ENCODE measurements at places on chromosomes 6 and 20.

GRCh38 chr6:36555750-36556252 lies 8.5 kb upstream of the STK38 start:
- no peak for DNase-seq

GRCh38 chr6:13184547-13184946 lies 143.8 kb downstream of the TBC1D7 start:
- DNase-seq: no peak

DNA sequence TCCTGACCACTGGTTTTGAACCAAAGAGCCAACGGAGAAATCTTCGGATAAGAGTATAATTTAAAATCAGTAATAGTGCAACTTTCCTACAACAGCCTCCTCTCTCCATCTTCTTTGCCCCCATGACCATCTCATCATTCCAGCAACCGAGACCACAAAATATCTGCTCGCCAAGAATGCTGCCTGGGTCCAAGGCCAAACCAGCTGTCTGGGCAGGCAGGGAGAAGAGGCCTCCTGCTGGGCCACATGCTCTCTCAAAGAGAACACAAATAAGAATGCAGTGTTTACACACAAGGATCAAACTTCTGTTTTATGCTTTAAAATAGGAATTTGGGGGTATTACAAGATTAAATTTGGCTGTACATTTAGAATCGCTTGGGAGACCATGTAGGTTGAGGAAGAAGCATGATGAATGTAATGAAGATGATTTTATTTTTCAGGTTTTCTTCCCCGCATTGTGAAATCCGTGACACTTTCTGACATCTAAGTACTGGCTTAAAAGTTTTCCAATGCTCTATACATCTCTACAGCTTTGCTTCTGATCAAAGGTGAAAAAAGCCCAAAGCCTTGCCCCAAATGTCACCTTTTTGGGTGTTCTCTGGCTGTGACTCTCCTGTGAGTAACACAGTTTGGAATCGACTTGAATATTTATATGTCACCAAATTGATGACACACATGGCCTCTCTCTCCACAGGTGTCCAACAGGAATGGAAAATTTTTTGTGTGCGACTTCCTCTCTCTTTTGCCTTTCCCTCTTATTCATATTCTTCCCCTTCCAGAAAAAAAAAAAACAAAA lies 79.4 kb upstream of the PROKR2 start:
- no peak for DNase-seq

DNA sequence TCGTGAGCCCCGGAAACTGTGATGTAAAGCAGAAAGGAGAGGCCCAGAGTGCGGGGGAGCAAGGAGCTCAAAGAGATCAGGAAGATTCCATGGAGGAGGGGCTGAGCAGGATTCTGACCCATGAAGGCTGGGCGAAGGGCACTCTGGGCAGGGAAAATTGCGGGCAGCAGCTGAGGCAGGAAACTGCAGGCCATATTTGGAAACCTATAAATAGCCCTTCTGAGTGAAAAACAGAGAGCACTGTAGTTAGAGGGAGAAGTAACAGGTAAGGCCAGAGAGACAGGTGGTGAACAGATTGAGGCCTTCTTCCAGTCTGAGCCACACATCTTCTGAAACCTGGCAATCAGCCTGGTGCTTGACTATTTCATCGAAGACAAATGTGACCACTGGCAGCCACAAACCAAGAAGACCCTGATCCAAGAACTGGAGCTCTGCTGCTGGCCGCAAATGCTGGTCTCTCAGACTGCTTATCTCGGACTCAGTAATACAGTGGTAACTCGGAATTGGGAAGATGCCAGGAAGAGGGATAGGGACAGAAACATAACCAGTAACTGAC lies 14.1 kb upstream of the BEND3 start:
- DNase-seq: no peak

- DNase-seq: peak; percentile 10
Measured at GRCh38 chr20:10562899-10563298, 110.9 kb downstream of the JAG1 start.

GRCh38 chr6:14875481-14876063 lies 370.3 kb upstream of the JARID2 start:
- peak; percentile 13 for DNase-seq

DNA sequence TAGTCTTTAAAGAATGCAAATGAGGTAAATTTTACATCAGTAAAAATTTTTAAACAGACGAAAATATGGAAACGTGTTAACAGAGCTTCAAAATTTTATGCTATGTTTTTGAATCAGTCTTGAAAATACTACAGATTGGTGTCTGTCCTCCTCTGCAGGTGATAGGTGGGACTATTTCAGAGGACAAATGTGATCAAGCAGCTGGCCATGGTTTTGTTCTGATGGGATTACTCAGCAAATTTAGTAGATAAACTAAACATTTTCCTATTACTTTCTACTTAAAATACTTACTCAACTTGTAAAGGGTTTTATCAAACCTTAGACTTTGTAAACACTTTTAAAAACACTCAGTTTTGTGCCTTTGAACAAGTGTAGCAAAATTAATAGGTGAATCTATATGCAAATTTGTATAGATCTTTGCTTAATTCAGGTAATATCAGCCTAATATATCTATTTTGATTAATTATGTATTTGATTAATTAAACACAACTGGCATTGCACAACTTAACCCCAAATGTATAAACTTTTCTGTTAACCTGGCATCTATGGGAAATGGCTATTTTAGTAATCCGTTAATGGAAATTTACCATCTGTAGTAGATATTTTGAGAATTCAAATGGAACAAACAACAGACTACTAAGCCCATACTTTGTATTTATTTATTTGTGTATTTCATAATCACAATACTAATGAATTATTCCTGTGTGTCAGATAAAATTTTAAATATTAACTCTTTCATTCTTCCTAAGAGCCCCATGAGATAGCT lies 22.5 kb downstream of the ADGRB3 start:
- DNase-seq: no peak

DNA sequence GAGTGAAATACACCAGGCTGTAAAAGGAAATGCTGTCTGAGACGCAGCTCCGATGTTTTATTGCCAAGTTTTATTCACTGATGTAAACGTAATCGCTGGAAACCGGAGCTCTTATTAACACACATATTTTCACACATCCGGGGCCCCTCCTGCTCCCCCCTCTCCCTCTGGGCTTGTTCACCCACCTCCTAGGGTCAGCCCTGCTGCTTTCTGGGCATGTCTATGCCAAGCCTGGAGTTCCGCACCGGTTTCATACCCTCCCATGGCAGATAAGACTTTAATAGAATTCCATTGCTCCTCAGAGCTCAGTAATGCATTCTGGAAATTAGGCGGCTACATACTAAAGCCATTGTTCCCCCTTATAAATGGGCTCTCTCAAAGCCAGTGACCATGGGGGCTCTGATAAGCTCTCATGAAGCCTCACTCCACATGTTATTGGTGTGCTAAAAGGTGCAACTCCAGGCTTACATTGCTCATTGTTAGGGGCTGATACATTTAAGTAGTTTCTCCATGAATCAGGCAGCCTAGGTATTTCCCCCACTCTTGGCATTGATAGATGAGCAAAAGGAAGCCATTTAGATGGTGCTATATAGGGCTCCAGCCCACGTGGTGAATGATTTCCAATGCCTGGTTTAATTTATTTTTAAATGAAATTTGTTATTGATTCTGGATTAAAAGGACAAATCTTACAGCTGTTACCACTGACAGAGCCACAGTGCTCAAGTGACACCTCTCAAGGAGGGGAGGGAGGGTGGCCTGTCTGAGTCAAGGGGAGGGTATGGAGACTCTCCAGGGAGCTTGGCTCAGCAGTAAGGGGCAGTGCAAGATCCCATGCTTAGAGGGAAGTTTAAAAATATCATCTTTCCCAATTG lies 4.5 kb upstream of the VSTM2L start:
- DNase-seq: no peak

DNA sequence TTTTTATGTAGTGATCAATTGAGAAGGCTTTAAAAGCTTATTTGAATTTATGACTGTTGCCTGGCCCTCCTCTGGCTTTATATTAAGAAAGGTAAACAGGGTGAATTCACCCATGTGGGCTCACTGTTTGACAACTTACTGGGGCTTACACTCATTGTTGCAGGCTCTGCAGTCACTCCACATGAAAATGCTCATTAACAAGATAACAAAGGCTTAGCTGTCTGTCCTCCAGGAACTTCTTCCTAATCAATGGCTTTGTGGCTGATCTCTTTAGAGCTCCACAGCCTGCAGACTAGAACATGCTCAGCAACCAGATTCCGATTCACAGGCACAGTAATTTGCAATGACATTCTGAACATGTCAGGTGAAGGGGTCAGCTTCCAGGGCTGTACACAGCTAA lies 323.2 kb upstream of the MAN1A1 start:
- DNase-seq: no peak

GRCh38 chr6:107110200-107110599 lies 5.1 kb downstream of the BEND3 start:
- peak; percentile 79 for DNase-seq

DNA sequence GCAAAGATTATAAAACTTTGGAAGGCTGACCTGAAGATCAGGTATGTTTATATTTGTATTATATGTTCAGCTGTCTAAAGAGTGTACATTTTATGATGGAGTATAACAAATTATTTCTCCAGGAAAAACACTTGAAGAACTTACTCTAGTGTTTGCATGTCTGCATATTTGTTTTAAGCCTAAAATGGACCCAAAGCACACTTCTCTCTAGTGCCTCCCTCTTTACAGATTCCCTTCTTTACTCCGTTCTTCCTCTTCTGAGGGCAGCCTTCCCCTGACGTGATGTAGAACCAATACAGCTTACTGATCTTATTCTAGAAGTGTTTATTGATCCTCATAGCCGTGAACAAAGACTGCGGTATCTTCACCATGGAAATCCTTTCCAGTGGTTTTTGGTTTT lies 13.9 kb downstream of the SUMO4 start:
- DNase-seq: no peak

- DNase-seq: no peak
Measured at GRCh38 chr6:14742680-14743079, 503.2 kb upstream of the JARID2 start.

- DNase-seq: no peak
Measured at GRCh38 chr6:37603284-37603683, 94.4 kb downstream of the MDGA1 start.

DNA sequence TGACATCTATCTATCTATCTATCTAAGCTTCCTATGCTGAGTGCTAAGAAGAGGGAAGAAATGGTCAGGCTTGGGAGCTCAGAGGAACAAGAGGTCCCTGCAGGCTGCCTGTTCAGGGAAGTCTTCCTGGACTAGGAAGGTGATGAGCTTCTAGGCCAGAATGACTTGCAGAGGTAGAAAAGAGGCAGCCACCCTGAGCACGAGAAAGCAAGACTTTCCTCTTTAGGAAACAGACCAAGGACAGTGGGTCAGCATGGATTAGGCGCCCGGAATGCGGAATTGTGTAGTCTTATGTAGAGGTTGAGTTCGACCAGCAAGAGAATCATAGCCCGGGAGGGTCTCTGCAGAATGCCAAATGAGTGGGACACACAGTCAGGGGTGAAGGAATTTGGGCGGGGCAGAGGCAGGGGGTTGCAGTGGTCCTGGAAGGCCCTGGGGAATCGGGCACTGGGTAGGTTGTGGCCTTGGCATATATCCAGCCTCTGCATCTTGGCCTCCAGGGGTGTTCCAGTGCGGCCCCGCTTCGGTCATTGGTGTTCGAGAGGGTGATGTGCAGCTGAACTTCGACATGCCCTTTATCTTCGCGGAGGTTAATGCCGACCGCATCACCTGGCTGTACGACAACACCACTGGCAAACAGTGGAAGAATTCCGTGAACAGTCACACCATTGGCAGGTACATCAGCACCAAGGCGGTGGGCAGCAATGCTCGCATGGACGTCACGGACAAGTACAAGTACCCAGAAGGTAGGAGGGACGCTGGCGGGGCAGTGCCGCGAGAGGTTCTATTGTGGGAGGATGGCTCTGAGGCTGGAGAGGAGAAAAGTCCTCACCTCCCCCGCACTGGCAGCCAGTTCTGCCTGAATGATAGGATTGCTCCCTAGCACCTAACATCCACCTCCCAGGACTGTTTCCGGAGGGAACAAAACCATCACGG lies 32.1 kb downstream of the TGM3 start:
- DNase-seq: no peak

GRCh38 chr6:15522427-15522826 lies 140.4 kb downstream of the DTNBP1 start:
- peak; percentile 15 for DNase-seq

DNA sequence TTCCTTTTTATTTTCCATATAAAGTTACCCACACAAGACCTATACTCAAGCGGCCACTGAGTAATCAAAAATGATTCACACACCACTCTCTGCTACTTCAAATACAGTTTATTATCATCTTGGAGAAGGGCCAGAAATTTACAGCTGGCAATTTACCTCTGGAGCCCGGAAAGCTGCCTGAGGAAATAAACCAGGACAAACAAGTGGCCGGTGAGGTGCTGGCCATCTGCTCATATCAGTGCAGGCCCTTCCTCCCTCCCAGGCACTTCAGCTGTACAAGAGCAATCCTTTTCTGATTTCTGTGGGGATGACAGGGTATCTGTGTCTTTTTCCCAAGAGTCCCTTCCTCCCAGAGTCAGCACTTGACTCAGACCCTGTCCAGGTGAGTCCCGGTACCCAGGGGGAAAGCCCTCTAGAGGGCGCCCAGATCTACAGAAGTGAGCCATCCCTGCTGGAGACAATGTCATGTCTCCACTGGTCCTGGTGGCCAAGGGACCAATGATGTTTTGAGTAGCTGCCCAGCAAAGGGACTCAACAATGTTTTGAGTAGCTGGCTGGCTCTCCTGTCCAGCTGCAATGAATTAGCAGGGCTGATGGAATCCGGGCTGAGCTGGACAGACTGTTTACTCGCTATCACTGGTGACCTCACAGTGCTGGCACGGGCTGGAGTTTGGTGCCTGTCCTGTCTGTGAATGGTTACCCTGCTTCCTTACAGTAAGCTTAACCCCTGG lies 23.6 kb downstream of the LRP11 start:
- peak; percentile 15 for DNase-seq

DNA sequence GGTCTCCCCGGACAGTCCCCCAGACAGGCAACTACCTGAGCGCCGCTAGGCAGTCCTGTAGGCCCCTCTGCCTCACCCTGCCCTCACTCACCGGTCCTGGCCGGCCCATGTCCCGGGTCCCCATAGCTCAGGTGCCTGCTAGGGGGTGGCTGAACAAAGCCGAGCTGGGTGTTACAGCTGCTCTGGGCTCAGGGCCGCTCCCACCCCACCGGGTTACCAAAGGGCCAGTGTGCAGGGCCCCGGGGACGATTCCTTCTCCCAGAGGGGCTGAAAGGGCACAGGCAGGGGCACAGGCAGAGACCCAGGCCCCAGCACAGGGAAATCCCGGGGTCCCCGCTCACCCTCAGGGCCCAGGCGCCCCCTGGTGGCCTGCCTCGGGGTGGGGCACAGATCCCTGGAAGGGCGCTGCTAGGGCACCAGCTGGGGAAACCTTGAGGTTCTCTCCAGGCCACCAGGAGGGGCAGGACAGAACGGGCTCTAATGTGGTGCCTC lies 118.4 kb downstream of the GRM4 start:
- peak; percentile 27 for DNase-seq
